Hindlimb muscle (tissue), 1 donor: ENCODE measurements at places on chromosomes 2 and 18.
A peak's percentile ranks its signal among the peaks of the same experiment; 100 is the strongest.

DNA sequence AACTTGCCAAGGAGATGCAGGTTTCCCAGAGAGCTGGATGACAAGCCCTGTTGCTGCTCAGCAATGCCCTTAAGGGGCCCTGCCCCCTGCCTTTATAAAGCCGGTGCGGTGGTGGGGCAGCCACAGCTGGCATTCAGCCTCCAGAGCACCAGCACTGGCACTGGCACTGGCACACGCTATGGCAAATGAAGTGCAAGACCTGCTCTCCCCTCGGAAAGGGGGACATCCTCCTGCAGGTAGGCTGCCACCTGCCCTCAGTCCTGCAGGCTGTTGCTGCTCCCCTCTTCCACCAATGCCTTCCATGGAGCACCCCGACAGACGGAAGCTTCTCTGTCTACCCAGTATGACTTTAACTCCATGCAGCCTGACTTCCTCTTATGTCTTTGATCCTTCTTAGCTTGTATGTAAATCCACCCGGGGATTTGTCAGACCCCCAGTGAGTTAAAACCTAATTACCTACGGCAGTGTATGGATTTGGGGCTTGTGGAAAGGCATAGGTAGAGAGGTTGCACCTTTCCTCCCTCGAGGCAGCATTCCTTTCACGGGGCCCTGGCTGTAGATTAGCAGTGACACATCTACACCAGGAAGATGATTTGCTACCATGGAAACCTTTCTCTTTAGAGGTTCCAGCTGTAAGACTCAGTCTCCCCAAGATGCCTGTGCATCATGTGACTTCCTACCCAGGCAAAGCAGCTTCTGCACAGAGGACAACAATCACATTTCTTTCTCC, at the start of gene DAPL1:
Gene DAPL1, plus strand, starts transcription at position 123 of the 730 bp plus-strand sequence. Its CDS starts 56 bp downstream, at position 179.
- no peak for DNase-seq

- no peak for DNase-seq
Measured at GRCh38 chr2:100886085-100886484, 66.1 kb downstream of the NPAS2 start.

GRCh38 chr2:96146153-96146880, 1.1 kb upstream of the DUSP2 start:
- DNase-seq, result peak; percentile 38

DNA sequence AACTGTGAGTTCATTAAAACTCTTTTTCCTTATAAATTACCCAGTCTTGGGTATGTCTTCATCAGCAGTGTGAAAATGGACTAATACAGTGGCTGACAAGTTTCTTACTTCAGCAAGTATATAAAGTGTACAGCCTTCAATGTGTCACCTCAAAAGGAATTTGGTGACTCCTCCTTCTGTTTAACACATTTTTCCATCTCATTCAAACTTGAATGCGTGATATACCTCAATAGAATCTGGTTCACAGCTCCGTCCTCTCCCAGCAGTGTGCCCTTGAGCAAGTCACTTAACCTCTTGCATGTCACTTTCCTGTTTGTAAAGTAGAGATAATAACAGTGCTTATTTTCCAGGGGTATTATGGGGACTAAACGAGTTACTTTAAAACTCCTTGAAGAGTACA, 159.6 kb downstream of the CCBE1 start:
- no peak for DNase-seq

GRCh38 chr2:137929519-137929916, 34.8 kb upstream of the HNMT start:
- DNase-seq, result no peak

DNA sequence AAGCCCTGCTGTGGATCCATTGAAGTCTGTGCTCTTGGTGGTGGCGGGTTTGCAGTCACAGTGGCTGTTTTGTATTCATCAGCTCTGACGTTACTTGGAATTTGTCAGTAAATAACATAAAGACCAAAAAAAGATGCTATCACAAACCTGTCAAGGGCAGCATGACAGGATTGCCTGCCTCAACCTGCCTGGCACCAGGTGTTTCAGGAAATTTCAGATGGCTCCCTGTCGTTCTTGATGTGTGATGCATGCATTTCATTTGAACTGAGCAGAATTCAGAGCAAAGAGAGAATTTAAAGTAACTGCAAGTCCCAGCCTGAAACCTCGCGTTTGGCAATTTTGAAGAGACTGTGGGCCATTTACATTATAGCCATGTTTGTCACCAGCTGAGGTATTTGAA, 50.3 kb upstream of the EPC2 start:
- no peak for DNase-seq

GRCh38 chr2:200744201-200744602, 67.5 kb upstream of the BZW1 start:
- DNase-seq, result peak; percentile 18

GRCh38 chr18:32683044-32683443, 89.8 kb downstream of the KLHL14 start:
- no peak for DNase-seq
